ENCODE measurements at places on chromosomes 13 and 19. TPM values are rescaled to one million over a fixed set of nuclear protein-coding genes. Genes with fewer than 3 reads are reported as not detected.

- no peak for DNase-seq
Observed at GRCh38 chr19:10655457-10656312, 1.5 kb downstream of the ILF3 start.

GRCh38 chr19:8835446-8835845 lies 3.3 kb downstream of the MBD3L1 start:
- no peak for DNase-seq

DNA sequence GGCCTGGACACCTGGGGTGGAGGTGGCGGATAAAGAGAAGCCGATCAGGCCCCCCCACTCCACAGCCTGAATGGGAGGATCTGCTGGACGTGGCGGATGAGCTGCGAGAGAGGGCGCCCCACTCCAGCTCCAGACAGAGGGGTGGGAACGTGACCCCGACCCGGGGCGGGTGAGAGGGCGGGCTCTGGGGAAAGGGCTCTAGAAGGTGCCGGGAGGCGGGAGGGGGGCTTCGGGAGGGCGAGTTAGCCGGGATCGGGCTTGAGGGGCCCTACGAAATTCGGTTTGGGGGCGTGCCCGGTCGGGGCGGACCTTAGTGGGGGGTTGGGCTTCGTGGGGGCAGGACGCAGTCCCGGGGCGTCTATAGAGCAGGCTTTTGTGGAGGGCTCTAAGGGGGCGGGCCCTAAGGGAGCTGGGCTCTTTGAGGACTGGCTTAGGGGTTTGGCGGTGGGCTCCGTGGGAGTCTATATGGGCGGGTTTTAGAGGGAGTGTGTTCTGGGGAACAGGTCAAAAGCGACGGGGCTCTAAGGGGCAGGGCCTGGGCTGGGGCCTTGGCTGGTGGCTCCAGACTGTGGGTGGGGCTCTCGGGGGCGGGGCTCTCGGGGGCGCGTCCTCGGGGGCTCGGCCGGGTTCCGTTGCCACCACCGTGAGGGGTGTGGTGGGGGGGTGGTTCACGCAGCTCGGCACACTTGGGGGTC lies 4.1 kb upstream of the NANOS3 start:
- no peak for DNase-seq

- DNase-seq, result no peak
Observed at GRCh38 chr19:21314676-21315075, 14.5 kb downstream of the ZNF708 start.

GRCh38 chr13:30038884-30039283 lies 188.5 kb upstream of the UBL3 start:
- DNase-seq, result no peak

DNA sequence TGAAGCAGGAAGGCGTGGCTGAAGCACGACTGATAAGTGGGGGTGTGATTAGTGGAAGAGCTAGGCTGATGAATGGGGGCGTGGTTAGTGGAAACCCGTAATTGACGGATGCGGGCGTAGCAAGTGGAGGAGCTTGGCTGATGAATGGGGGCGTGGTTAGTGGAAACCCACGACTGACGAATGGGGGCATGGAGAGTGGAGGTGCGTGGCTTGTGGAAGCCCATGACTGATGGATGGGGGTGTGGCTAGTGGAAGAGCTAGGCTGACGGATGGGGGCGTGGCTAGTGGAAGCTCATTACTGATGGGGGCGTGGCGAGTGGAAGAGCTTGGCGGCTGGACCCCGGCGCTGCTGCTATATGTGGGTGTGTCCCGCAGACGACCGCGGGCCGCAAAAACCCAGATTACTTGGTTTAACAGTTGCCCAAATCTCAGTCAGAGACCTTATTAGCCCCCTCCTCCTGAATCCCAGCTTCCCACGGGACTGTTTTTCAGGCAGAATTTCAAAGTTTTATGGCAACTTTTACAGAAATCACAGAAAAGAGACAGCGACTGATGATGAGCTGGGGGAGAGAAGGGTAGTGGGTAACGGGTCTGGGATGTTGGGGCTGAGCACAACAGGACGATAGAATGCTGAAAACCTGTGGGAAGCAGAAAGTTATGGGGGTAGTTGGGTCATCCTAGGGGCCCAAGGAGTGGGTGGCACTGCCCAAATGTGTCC lies 9.0 kb upstream of the MEIS3 start:
- DNase-seq, result no peak

DNA sequence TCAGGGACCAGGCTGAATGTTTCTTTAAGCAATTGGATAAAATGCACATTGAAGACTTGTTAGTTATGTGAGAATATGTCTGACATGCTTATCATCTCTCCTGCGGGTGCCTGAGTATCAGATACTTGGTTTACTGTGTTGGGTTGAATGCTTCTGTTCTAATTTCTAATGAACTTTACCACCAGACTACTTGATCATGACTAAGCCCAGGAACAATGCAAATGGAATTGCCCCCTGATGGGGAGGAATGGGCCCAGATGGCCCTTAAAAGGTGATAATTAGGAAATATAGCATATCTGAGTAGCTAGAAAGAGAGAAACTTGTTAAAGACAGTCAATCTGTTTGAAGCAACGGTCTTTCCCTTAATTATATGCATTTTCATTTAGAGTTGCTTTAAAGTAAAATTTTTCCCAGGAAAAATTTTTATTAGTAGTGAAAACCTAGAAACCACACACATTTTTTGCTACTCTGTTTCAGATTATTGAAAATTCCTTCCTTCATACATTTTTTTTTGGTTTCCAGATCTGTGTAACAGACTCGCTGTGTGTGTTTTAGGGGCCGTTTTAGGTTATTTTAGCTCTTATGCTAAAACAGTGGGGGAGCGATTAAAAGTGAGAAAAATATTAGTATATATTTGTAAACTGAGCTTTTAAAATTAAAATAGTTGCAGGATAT lies 186.6 kb downstream of the TM9SF2 start:
- no peak for DNase-seq

DNA sequence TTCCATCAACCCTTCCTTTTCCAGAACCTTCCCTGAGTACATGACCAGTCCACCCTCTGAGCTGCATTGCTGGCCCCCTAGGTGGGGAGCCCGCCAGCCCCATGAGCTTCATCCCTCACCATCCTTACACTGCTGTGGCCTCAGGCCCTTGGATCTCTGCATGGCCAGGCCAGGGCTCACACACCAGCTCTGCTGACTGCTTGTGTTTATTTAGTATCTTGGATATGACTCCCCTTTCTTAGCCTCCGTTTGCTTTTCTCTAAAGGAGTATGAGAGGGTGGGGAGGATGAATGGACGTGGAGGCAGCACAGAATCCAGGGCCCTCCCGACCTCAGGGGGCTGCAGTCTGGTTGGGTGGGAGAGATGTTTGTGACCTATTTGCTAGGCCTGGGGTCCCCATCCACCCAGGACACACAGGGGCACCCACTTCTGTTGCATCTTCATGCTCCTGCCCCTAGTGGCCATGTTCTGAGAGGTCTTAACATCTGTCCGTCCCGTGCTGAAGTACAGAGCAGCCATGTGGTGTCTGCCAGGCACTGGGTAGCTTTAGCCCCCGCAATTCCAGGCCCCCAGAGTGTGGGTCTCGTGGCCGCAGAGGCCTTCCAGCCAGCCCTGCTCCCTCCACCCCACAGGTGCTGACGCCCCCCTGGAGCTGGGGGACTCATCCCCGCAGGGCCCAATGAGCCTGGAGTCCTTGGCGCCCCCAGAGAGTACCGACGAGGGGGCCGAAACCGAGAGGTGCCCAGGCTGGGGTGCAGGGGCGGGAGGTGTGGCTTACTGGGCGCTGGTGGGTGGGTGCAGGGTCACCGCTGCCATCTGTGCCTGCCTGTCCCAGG lies 13.0 kb downstream of the ARHGEF1 start:
- no peak for DNase-seq

GRCh38 chr13:48594096-48594815 lies 59.5 kb upstream of the CYSLTR2 start:
- no peak for DNase-seq

DNA sequence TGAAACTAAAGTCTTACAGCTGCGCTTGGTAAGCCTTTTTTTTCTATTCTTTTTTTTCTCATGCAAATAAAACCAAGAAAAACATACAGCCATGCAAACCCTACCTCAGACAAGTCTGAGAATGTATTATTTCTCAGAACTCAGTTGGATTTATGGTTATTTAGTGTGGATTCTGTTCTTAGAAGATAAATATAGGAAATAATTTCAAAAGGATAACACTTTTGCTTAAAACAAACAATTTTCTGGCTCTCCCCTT lies 40.7 kb upstream of the TNFSF11 start:
- DNase-seq, result no peak

DNA sequence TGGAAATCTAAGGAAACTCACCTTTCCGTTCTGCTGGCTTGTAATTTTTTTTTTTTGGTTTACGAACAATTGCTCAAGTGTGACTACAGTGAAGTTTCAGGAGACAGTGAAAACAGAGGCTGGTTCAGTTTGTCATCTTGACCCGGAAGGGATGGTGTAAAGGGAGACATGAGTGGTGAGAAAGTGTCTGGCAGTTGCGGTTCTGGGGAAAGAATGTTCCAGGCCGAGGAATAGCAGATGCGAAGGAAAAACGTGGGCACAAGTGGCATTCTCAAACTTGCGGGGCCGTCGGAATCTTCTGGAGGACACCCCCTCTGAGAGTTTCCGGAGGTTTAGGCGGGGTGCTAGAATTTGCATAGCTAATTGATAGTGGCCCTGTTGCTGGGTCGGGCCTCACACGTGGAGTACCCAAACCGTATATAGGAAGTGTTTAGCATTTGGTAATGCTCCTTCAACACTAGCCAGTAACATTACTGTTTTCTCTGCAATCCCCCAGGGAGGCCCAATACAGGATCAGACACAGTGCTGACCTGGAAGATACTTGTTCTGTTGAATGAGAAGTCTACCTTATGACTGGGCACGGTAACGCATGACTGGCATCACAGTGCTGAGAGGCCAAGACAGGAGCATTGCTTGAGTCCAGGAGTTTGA lies 2.8 kb upstream of the TNFSF9 start:
- DNase-seq, result no peak

- DNase-seq, result no peak
Observed at GRCh38 chr13:40477623-40478608, 188.5 kb downstream of the FOXO1 start.

DNA sequence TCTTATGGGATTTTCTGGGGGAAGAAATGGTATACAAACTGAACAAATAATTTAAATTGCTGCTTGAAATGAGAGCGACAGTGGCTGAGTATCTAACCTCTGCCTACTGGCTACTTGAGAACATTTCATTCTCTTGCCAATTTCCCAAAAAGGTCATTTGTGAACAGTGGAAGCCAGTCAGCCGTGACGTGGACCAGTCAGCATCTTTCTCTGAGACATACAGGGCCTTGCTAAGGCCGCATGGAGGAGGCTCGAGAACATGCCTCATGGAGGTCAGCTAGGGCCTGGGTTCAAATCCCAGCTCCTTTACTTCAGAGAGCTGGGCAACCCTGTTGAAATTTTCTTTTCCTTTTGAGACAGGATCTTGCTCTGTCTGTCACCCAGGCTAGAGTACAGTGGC lies 20.3 kb downstream of the ZC3H4 start:
- no peak for DNase-seq

DNA sequence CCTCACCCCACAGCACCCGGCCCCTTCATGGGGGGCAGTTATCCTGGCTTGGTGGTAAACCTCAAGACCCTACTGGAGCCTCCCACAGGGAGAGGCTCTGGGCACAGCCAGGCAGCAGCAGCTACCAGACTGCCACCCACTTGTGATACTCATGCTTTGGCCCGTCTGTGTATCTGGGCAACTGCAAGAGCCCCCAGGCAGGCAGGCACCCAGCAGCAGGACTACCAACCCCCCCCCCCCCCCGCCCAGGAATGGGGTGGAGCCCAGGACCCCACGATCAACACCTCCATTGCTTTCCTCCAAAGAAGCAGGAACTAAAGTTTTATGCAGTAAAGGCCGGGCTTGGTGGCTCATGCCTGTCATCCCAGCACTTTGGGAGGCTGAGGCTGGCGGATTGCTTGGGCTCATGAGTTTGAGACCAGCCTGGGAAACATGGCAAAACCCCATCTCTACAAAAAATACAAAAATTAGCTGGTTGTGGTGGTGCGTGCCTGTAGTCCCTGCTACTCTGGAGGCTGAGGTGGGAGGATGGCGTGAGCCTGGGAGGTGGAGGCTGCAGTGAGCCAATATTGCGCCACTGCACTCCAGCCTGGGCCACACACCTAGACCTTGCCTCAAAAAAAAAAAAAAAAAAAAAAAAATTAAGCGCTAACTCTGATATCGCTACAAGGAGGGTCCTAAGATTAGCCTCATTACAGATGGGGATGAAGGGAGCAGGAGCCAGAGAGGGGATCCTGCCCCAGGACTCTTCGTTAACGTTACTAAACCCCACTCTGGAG lies 1.1 kb upstream of the LYL1 start:
- no peak for DNase-seq

- DNase-seq, result no peak
Observed at GRCh38 chr13:99496184-99497142, 4.8 kb upstream of the TM9SF2 start.

GRCh38 chr13:113620036-113620796 lies 35.7 kb downstream of the TFDP1 start:
- DNase-seq, result no peak

DNA sequence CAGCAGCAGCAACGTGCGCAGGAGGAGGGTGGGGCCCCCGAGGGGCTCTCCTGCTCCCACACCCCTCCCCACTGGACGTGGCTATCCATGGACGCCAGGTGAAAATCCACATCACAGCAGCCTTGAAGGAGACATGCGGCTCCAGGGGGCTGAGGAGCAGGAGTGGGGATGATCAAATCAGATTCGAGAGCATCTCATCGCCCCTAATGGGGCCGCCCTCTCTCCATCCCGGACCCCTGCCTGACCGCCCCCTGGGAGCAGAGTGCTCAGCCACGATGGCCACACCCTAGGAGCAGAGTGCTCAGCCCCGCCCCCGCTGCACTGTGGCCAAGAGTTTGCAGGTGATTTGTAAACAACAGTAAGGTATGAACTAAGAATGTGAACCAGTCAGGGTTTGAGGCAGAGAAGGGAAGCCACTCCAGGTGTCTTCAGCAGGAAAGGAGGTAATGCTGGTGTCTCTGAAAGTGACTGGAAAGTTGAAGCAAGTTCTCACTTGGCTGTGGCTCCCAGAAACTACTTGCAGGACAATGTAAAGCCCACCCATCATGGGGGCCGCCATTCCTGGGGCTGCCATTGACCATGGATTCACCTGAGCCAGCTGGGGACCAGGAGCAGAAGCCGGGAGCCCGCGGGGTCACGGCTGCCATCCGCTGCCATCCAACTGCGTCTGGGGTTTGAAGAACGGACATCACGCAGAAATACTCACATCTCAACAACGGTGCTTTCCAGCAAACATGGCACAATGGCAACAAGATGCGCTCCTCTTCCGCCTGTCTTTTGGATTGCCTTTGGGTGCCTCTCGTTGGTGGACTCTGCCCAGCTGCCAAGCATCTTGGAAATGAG lies 71.8 kb downstream of the SPACA7 start:
- DNase-seq, result no peak

DNA sequence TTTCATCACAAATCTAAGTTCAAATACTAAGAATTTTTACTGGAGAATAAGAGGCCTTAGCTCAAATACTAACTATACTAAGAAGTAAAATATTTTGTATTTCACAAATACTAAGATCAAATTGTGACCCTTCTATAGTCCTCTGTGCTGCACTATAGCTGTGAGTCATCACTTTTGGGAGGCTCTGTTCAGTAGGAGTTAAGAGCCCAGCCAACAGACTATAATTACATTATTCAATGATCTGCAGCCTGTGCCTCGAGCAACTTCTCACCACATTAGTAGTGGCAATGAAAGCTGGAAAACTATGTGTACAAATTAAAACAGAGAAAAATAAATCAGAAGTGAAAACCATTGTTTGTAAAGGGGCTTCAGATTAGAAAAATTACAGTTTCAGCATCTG lies 147.3 kb upstream of the GPC6 start:
- no peak for DNase-seq

The CEACAM5 gene
- 0.11 TPM for polyA plus RNA-seq

The SIGLEC9 gene
- 0.76 TPM for polyA plus RNA-seq

The KLF5 gene
- 28.1 TPM for polyA plus RNA-seq

The GRIK5 gene
- 6.1 TPM for polyA plus RNA-seq

The SSC5D gene
- 4.6 TPM for polyA plus RNA-seq

The ZNF837 gene
- polyA plus RNA-seq, result 3.1 TPM

The OVOL3 gene
- polyA plus RNA-seq, result not detected

Measured in left lung (tissue), 14 donors.